Choroid plexus epithelial cell (primary cell): ENCODE measurements at places on chromosomes 5 and 9.

GRCh38 chr9:131272212-131272611 lies 4.1 kb downstream of the FAM78A start:
- no peak for DNase-seq

- DNase-seq, result no peak
Observed at GRCh38 chr9:128877852-128878251, 3.9 kb downstream of the KYAT1 start.

DNA sequence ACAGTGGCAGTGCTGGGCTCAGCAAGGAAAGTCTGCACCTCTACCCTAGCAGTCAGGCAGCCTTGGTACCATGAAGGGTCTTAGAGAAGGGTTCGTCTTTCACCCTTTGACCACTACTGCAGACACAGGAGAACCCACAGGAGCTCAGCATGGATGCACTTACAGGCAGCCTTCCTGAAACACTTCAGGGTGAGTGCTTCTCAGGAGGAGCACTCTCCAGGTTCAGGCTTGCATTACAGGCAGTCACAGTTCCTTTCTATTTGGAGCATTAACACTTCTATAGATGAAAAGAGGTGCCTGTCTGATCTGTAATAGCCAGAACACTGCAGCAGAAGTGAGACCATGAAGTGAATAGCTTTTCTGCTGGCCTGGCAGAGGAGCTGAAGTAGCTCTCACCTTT lies 8.7 kb upstream of the CYLC2 start:
- DNase-seq, result no peak

DNA sequence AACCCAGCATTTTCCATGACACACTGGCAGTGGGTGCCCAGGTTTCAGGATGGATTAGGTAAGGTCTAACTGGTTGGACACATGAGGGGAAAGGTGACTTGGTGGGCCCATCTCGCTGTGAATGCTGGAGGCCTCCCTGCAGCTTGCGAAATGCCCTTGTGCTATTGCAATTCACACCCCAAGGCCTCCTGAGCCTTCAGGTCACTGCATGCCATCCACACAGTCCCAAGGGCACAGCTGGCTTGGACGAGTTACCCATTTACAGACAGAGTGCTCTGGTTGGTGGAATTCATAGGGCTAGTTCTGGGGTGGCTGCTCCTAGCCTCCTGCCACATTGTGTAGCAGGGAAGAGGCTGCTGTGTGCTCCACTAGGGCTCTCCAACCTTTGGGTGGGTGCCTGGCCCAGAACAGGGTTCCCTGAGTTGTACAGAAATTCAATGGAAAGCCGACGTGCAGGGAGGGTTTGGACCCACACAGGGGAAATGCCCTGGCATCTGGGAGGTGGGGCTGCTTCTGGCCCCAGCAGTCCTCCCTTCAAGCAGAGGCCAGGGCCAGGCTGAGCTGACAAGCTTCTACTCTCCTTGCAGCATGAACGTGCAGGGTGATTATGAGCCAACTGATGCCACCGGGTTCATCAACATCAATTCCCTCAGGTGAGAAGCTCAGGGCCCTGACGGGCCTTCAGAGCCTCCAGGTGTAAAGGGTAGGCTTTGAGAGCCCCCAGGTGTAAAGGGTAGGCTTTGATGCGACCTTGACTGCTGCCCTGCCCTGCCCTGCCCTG lies 54.3 kb downstream of the ASS1 start:
- no peak for DNase-seq

DNA sequence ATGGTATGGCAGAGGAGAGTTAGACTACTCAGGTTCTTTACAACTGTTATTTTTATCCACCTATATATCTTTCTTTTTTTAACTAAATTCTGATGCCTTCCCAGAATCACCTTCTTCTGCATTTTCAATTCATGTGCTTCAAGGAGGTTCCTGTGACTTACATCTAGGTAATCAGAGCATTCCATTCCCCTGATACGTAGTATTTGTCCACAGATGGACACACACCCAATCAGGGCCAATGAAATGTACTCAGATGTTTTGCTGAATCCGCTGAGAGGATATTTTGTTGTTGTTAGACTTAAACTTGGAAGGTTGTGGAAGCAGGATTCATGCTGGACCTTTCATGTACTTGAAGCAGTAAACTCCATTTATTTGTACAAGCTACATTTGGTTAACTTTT lies 159.4 kb upstream of the FER start:
- no peak for DNase-seq

- peak; percentile 71 for DNase-seq
Observed at GRCh38 chr5:52725065-52725746, 62.5 kb upstream of the ITGA1 start.

DNA sequence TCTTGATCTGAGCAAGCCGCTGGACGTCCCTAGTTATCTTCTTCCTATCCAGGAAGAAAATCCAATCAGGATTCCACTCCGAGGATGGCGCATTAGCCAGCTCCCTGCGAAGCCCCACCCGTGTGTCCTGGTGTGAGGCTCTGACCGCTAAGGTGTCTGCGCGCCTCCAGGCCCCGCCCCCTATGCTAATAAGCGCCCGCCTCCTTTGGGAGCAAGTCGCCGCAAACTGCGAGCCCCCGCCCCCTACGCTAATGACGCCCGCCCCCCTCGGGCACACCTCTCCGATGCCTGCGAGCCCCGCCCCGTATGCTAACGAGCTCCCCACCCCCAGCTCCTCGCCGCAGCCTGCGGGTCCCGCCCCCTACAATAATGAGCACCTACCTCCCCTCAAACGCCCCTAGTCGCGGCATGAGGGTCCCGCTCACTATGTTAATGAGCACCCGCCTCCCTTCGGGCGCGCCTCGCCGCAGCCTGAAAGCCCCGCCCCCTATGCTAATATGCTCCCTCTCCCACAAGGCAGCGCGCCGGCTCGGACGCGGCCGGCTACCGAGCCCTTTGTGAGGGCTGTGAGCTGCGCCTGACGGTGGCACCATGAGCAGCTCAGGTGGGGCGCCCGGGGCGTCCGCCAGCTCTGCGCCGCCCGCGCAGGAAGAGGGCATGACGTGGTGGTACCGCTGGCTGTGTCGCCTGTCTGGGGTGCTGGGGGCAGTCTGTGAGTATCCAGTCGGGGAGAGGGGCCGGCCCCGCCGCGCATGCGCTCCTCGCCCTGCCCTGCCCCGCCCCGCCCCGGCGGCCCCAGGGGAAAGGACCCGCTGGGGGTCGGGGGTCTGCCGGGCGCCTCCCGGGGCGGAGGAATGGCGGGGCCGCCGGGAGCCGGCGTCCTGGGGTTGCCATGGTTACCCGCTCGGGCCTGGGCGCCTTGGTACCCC lies at the start of gene CACFD1:
Gene CACFD1, plus strand, starts transcription at position 503 of the 929 bp plus-strand sequence. Its CDS starts 89 bp downstream, at position 592.
- peak; percentile 93 for DNase-seq

- DNase-seq, result no peak
Observed at GRCh38 chr5:180988016-180988415, 630 bp upstream of the BTNL3 start.

DNA sequence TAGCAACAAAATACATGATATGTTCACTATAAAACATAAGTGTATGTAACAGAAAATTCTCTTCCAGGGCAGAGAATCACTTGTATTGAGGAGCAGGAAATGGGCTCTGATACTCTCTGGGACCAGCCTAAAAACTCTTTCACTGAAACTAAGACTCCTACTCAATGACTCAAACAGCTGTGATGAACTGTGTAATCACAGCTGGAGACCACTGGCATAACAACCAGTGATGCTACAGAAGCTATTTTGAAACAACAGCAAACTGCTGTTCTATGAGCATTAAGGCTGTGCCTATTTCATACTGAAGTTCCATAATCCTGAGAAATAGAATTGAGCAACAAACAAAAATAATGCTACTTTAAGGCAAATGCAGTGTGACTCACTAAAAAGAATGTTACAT lies 594.0 kb downstream of the HINT1 start:
- DNase-seq, result peak; percentile 87

GRCh38 chr9:119967867-119968535 lies 598.8 kb upstream of the BRINP1 start:
- DNase-seq, result no peak
